ENCODE measurements at places on chromosomes 5 and 9.

DNA sequence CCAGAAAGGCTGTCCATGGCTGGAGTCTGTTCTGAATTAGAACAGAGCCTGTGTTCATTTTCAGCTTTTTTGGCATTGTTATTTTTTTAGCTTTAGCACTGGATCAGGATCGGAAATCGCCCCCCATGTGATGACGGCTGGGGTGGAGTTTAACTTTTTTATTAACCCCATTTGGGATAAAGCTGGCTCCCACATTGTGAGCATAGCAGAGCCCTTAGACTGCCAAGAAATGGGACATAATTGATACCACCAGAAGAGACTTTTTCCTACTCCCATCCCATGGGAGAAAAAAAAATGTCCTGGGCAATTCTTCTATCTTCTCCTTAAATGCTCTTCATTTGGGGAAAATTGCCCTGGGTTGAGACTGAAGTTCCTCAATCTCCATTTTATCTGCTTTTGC is 52.4 kb downstream of the SLIT3 start:
- DNase-seq, result peak; percentile 53

DNA sequence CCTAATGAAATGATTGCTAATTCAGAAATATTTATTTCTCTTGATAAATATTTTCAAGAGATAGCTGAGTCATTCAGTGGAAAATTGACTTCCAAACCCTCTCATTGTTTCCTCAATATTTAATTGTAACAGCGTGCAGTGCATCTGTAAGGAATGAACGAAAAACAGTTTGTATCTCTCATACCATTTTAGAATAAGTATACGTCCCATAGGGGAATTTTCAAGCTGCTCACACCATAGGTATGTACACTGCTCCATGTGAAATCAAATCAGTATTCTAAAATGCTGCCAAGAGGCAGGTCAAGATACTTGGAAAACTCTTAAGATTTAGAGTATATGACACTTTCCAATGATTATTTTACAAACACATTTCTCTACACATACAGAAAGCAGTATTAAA is 202.2 kb downstream of the ARL15 start:
- no peak for DNase-seq

DNA sequence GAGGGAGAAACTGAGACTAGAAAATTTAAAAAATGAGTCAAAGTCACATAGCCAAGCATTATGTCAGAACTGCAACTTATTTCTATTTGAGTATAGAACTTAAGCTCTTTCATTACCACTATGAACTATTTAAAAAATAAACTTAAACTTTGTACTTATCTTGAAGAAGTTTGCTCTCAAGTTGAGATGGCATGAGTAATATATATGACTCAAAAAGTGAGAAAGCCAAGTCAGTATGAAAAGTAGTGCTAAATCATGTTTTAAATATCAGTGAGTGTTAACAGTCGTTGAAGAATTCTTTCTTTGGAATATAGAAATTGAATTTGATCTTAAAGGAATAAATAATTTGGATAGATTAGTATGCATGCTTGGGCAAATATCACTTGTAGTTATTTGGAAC is 36.3 kb upstream of the CDH10 start:
- DNase-seq, result no peak

DNA sequence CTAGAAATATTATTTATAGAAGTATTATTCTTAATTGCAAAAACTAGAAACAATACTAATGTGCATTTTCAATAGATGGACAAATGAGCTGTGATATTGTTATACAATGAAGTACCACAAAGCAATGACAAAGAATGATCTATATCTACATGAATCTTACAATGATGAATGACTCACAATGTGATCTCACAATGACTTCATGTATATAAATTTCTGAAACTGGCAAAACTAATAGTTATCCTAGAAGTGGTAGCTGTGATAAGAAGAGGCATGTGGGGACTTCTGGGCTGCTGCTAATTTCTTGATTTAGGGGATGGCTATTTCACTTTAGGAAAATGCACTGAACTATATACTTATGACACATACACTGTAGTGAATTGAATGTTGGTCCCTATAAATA is 396.0 kb upstream of the ZNF608 start:
- DNase-seq, result no peak

DNA sequence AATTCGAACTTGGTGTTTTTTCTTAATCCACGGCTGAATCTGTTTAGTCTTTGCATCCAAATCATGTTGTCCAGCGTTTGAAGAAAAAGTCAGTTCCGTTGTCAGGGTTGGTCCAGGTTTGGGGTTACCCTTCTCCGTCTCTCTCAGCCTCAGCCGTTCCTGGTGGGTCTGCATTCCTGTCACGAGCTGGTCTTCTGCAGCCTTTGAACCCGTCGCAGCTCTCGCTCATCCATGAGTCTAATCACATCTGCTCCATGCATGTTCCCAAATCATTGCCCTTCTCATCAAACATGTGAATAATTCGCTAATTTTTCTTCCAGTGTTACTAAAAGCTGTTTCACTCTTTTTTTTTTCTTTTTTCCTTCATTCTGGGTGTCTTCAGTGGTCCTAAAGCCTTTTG is 39.0 kb upstream of the EXOC3 start:
- DNase-seq, result no peak

DNA sequence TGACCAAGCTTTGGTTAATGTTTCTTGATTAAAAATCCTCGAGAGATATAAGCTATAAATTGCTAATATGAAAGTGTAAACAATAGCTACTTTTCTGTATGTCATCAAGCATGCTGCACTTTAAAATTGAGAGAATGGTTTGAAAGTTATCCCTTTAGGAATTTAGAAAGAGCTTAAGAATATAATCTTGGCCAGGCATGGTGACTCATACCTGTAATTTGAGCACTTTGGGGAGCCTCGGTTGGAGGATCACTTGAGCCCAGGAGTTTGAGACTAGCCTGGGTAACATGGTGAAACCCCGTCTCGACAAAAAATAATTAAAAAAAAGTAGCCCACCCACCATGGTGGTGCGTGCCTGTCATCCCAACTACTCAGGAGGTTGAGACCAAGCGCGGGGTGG is 12.2 kb upstream of the MROH2B start:
- peak; percentile 7 for DNase-seq

GRCh38 chr5:173707392-173707791 is 90.9 kb upstream of the BOD1 start:
- peak; percentile 93 for DNase-seq

- DNase-seq, result no peak
Measured at GRCh38 chr5:87579678-87580077, 166.9 kb upstream of the CCNH start.

GRCh38 chr9:19009391-19009965 is 23.5 kb downstream of the SAXO1 start:
- DNase-seq, result no peak
